NCI-H2081 treated with DMSO at 0.1 percent for 48 hours (cell line): ENCODE measurements at places on chromosomes 5 and 9.

- DNase-seq: no peak
Measured at GRCh38 chr5:78252715-78253114, 41.8 kb downstream of the AP3B1 start.

GRCh38 chr5:25033658-25034057 is 388.9 kb upstream of the CDH10 start:
- no peak for DNase-seq

GRCh38 chr9:123985869-123986268 is 25.7 kb upstream of the LHX2 start:
- DNase-seq: no peak

- no peak for DNase-seq
Measured at GRCh38 chr5:143898381-143898780, 86.4 kb downstream of the HMHB1 start.

- no peak for DNase-seq
Measured at GRCh38 chr5:173464813-173465212, 136.6 kb upstream of the STC2 start.

DNA sequence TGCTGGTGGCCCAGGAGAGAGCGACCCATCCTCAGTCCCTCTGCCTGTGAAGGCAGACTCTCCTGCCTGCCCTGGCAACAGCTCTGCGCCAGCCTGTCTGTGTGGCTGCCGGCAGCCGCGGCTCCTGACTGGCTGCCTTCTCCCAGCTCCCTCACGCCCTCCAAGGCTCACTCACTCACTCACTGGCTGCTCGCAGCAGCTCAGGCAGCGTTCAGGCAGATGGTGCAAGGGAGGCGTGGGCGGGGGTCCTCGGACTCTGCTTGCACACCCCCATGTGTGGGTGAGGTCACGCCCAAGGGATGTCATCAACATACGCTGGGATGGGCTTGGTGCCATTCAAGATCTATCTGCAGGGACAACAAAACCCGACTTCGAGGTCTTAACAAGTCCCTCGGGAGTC is 66.7 kb downstream of the DAB2IP start:
- no peak for DNase-seq

GRCh38 chr5:55037046-55037771 is 13.2 kb downstream of the GZMK start:
- no peak for DNase-seq

GRCh38 chr9:38043931-38044623 is 24.9 kb downstream of the SHB start:
- DNase-seq: no peak

- DNase-seq: no peak
Measured at GRCh38 chr5:68345582-68345981, 130.0 kb downstream of the PIK3R1 start.

GRCh38 chr5:57834829-57835608 is 352.4 kb upstream of the ACTBL2 start:
- DNase-seq: no peak

DNA sequence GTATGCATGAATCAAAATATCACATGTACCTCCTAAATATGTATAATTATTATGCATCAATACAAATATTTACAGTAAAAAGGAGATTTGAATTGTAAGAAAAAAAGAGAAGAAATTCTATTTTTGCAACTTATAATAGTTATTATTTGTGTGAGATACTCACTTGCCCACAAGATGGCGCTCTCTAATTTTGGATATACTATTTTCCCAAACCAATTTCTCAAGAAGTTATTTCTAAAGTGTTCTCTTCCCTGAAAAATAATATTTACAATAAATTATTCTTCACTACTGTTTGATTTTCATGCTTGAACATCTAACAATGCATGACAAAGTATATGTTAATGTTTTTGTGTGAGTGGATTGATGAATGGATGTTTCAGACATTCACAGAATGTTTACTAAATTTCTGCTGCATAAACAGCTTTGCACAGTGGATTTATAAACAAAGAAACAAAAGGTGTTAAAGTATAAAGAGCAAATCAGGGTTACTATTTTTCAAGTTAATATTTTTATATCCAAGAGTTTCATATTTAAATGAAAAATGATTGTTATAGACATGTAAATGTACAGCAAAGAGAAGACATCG is 503.4 kb downstream of the PDE4D start:
- no peak for DNase-seq

- DNase-seq: no peak
Measured at GRCh38 chr9:74333384-74334032, 163.6 kb upstream of the RORB start.

GRCh38 chr5:58239731-58240130 is 220.2 kb downstream of the PLK2 start:
- DNase-seq: no peak

DNA sequence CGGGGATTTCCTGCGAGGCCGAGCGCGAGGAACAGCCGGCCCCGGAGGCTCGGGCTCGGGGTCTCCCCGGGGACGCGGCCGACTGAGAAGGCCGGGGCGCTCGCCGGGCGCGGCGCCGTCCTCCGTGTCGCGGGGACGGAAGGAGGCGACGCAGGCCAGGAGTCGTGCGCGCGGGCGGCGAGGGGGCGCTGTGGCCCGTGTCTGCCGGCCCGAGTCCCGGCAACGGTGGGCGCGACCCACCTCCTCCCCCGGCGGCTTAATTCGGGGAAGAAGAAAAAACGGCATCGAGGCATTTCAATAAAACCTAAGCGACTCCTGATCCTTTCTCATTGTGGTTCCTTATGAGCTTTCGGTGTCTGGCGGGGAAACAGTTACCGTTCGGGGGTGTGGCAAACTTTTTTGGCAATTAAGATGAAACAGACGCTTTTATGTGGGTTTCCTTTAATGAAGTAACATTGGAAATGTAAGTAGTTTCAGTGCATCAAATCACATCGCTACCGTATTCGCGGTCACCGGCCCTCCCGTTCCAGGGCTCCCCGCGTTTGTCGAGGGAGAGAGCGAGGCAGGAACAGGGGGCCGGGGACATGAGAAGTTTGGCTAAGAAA is 3.7 kb upstream of the IRX2 start:
- DNase-seq: no peak

DNA sequence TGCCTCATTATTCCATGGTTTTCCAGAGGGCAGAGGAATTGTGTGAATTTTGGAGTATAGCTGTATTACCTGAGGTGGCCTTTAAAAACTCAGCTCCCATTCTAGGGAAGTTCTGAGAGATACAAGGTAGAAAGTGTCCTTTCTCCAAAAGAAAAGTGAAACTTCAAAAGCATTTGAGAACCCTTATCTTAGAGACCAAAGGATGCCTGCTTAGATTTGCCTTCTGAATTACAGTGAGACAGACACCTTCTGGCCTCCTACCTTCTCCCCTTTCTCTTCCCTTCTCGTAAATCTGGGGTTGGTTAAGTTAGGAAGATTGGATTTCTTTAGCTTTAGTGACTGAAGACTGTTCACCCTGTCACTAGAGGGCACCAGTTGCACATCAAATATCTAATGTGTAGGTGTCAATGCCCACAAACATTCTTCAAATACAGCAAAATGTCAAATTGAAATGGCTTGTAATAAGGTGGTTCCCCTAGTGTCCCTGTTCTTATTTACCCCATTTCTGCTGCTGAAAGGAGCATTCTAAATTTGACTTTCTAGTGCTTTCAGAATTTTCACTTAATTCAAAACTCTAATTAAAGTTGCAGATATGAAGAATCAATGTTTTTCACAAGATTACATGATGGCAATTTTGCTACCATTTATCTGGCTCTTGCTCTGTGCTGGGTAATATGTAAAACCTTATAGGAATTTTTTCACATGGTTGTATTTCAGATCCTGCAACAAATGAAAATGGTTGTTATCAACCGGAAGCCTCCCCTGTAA is 46.7 kb downstream of the PRRC1 start:
- DNase-seq: peak; percentile 30

GRCh38 chr9:134320126-134320867 is 6.0 kb upstream of the RXRA start:
- no peak for DNase-seq

DNA sequence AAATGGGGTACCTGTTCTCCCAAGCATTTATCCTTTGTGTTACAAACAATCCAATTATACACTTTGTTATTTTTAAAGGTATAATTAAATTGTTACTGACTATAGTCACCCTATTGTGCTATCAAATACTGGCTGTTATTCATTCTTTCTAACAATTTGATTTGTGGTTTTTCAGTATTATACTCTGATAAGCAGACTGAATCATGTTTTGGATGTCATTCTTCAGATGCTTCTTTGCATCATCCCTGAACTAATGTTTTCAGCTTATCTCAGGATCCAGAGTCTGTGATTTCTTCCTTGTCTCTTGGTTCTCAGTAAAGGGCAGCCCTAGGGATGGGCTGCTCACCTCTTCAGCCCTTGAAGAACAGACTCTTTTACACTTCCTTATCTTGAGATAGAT is 177.8 kb upstream of the SGCD start:
- DNase-seq: no peak

GRCh38 chr5:117999939-118000549 is 988.3 kb downstream of the DTWD2 start:
- DNase-seq: no peak

DNA sequence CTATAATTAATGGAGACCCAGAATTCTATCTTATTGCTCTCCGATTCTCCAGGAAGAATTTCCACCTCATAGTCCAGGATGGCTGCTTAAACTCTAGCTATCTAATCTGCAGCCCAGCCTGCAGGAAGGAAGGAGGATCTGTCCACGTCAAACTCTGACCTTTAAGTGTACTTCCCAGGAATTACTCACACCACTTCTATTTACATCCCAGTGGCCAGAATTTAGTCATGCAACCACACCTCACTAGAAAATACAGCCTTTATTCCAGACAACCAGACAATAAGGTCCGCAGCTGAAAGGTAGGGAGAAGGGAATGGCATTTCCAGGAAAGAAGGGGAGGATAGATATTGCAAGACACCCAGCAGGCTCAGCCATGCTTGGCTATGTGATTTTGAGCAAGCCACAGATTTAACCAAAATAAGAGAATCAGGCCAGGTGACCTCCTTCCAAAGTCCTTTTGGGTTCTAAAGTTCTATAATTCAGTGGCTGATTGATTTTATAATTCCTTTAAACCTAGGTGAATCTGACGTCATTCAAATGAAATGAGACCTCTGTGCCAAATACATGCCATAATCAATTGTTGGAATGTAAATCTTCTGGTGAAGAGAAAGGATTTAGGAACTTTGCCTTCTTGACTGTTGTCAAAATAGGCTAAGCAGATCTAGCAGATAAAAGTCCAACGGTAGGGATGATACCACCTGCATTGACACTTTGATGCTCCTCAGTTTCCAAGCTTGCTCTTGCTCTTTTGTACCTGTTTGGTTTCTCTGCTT is 3.7 kb upstream of the DENND1A start:
- no peak for DNase-seq

GRCh38 chr5:141420855-141421488 is at the start of gene PCDHGA11:
TSS of gene PCDHGA11 (plus strand) at chr5:141421051. CDS start at chr5:141421228, 177 bp downstream.
- DNase-seq: no peak

DNA sequence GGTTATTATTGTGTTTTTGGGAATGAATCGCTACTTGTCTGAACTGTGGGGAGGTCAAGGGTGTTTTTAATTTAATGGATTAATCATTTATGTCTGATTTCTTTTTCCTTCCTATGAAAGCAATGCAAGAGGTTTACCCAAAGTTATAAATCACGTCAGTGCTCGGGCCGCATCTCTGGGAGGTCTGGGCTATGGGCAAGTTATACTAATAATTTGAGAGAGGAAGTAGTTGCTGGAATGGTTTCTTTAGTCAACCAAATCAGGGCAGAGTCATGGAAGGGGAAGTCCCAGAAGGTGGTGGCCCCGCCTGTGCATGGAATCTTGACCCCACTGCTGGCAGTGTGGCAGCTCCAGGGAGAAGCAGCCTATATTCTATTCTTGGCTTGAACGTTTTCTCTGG is 180.2 kb downstream of the HSPA4 start:
- no peak for DNase-seq

DNA sequence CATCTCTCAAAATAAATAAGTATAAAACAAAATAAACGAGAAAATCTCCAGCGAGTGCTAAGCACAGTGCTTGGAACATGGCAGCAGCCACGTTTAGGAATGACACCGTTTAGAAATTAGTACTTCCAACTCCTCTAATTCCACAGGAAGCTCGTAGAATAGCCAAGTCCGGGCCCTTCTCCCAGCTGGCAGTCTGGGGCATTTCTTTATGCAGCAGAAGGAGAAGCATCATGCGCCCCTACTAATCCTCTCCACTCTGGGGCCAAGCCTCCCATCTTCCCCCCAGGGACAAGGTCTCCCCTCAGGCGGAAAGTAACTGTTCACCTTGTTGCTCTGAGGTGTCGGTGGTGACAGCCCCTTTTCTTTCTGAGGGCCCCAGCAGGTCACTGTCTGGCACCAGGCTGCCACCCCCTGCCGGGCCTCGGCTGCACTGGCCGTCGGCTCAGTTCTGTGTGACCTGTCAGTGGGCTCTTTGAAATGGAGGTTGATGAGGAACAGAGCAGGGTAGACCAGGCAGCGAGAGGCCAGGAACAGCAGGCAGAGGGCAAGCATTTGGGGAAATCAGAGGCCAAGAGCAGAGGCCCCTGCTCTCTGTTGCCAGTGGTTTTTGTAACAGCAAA is 113.5 kb upstream of the WWC1 start:
- no peak for DNase-seq

DNA sequence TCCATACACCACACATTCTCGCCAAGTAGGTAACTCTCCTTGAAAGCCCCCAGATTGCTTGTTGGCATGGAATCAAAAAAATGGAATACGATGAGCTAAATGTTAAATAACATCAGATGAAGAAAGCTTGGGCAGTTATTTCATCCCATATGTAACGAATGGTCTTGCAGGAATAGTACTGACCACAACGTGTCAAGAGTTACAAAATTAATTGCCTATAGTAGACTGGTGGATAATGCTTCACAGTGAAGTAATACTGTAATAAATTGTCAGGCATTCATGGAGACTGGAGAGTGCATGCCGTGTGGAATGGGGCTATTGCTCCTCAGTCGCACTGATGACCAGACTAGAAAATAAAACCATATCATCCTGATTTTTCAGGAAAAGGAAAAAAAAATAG is 1628.7 kb downstream of the MAT2B start:
- DNase-seq: no peak

DNA sequence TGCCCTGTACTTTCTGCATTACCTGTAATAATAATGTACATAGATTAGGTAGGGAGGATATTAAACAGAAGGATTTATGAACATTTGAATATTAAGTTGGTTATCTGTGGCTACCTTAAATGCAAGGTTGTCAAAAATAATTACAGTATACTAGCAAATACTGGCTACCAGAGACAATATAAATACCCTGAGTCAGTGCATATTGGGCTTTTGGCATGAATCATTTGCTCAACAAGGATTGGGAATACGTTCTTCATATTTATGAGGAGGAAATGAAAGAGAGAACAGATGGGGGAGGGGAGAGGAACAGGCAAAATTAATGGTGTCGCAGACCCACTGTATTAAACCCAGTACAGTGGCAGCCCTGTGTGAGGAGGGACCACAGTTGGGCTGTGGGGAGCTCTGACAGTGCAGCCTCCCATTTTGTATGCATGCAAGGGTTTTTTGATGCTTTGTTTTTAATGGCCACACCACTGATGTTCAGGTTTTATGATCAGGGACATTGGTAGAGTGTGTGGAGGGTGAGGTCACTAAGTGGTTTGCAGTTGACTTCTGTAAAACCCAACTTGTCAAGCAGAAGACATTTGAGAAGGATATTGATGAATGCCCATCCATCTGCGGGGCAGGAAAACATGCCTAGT is 56.9 kb downstream of the MVB12B start:
- DNase-seq: no peak

- no peak for DNase-seq
Measured at GRCh38 chr5:126394211-126394788, 28.9 kb upstream of the GRAMD2B start.
